GF-D8 (cell line): ENCODE measurements at places on chromosomes 7 and 10.

DNA sequence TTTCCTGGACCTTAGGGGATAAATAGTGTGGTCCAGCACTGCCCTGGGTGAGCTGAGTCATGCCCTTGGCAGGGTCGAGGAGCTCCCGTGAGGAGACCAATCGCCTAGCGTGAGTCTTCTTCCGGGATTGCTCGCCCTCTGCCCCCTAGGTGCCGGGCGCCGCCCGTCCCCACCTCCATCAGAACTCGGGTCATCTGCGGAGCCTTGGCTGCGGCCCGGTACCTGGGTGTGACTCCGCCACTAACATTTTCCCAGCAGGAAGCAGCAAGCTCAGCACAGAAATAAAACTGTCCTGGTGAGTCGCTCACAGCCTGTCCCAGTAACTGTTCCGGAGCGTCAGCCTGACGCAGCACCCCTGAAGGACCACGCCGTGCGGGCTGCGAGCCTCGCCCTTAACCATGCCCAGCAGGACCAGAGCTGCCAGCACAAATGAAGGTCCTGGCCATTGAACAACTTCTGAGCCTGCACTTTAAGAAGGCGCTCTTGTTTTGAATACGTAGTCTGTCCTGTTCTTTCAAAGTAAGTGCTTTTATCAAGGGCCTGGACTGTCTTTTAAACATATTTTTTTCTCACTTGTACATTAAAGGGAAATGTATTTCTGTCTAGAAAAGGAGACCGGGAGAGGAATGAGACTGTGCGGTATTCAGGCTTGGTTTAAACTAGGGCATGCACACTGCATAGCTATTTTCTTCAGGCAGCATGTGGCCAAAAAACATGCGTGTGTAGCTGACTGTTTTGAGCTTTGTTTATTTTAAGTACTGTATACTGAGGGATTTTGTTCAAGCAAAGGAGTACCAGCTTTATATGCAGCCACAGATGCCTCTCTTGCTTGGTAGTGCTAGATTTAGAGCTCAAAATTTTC, 136.7 kb downstream of the HECW1 start:
- DNase-seq = no peak

GRCh38 chr7:99975782-99976521, at the start of gene AZGP1:
Gene AZGP1 (minus strand): TSS chr7:99976031. CDS start chr7:99976020, 11 bp downstream.
- no peak for DNase-seq

GRCh38 chr7:149809215-149809614, 29.0 kb upstream of the ZNF862 start:
- no peak for DNase-seq

DNA sequence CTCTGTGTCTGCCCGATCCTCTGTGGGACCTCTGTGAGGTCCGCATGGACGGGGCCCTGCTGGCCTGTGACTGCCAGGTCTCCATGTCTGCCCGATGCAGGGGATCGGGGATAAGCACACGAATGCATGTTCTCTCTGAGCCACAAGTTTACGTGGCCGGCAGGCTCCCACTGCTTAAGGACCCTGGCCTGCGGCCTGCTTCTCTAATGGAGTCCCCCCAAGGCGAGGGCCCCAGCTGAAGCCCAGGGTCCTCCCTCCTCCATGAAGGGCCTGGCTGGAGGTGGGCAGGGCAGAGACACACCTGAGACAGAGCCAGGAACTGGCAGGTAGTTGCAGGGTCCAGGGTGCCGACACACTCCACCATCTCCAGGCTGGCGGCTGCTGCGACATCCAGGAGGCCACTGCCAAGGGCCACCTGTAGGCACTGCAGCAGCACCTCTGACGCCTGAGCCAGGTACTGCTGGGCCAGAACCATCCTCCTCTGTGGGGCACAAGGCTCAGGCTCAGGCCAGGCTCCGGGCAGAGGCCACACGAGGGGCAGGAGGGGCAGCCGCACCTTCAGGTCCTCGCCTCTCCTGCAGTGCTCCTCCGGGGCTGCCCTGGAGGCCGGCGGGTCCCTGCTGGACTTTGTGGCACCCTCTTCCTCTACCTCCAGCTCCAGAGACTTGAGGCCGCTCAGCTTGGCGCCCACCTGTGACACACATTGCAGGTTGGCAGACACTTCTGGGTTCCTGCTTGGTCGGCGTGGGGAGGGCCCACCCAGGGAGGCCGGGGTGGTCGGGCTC, 60.9 kb upstream of the NKX6-2 start:
- DNase-seq = no peak

DNA sequence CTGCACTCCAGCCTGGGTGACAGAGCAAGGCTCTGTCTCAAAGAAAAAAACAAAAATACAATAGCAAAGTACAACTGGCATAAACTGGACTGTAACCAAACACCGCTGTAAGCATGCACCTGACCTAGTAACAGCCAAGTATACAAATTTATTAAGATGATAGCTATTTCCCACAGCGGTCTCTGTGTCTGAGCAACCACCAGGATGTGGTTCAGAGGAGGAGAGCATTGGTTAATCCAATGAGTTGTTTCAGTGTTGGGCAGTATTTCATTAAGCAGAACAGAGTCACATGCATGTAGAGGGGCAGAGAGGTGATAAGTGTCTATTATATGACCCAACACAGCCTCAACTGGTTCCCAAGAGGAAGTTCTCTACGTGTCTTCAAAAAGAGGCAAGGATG, 4.0 kb downstream of the SLC16A12 start:
- no peak for DNase-seq

DNA sequence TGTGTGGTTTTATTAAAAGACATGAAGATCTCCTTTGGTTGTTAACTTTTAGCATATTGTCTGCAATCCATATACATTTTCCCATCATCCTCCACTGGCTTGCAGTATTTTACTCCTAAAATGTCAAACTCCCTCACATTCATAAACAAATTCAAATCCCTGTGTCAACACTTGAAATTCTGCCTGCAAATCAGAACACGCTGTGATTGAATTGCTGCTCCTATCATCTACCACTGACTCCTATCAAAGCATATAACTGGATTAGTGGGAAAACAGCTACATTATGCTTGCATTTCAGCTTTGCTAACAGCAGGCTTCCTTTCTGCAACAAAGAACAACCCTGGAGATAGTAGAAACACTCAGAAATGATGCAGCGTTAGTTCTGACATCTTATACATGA, 281.8 kb upstream of the HGF start:
- DNase-seq = no peak

DNA sequence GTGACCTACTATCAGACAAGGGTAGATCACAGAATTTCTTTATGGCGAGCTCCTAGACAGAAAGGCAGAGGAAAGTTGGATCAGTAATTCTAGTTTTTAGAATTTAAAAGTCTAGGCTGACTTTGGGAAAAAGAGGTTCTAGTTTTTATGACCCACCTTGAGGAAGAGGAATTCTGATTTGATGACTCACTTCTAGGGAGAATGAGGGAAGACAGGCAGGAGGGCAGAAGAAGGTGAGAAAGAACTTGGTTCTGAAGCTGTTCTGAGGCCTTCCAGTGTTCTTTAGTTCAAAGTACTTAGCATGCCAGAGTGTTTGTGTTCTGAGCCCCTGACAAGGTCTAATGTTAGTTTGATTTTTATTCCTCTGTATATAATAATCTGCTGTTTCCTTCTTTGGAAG, 97.2 kb downstream of the PODXL start:
- DNase-seq = no peak

- DNase-seq = no peak
Measured at GRCh38 chr7:77859343-77859742, 60.8 kb downstream of the PHTF2 start.
